ENCODE measurements at places on chromosomes 7 and 10.

GRCh38 chr10:71742301-71743088 is 22.9 kb upstream of the C10orf105 start:
- DNase-seq, result no peak

DNA sequence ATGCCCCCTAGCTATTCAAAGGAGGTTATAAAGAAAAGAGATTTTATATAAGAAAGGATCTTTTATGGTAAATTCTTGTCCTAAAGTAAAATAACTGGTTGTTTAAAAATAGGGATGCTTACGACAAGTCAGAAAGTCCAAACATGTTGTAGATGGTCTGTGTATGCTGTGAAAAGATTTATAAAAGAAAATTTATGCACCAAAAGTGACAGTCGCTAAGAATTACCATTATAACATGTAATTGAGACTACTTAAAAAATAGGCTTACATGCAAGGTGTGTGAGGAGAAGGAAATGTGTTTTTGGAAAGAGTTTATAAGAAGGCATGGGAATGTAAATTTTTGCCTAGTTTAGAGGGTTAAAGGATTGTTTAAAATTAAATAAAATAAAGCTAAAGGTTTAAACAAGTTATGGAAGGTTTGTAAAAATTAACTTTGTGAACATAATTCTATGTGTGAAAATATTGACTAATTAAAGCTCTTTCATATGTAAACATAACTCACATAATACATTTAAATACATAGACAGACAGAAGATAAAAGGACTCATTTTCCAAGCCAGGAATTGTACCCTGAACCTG is 118.5 kb downstream of the LYZL1 start:
- DNase-seq, result no peak

DNA sequence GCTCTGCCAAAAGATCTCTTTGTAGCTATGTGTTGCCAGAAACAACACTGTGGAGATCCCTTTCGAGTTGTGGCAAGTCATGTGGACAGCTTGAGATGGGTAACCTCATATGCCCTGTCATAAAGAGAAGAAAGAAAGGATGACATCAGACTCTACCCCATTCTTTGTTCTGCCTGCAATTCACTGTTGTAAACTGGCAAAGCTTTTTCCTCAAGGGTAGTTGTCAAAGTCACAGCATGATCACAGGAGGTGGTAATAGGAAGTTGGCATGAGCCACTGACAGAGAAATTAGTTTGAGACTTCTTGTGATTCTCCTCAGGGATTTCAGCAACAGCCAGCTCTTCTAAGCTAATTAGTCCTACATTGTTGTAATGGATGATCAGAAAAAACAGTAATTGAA is 19.4 kb upstream of the MINDY3 start:
- DNase-seq, result no peak

DNA sequence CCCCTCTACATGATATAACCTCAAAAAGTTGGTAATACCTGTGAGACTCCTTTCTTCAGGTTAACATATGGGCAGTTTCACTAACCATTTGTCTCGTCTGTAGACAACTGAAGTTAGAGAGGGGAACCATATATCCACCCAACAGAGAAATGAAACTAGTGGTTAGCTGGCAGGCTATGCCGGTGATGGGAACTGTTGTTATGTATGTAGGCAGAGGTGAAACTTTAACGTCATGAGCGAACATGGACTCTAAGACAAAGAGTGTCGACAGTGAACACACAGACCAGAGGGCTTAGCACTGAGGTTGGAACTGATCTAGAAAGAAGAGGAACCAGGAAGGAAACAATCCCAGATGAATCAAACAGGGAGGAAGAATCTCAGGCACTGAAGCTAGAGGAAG is 112.4 kb downstream of the ELMO1 start:
- no peak for DNase-seq

- DNase-seq, result no peak
Measured at GRCh38 chr7:120997882-120998474, 9.5 kb downstream of the CPED1 start.

DNA sequence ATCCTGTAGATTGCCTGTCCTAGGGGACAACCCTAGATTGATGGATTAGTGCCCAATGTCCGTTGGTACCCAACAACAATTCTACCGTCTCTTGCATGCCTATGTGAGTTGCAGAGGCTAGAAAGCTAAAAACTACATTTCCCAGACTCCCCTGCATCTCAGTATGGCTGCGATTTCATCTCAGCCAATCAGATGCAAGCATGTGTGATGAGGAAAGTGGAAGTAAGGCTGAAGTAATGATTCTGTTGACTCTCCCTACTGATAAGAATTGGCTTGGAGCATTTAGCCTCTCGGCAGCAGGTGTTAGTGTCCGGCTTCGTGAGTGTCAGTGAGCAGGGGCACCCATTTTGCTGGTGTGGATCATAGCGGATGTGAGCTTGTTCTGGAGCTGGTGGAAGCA is 171.9 kb downstream of the FGFR2 start:
- no peak for DNase-seq

- no peak for DNase-seq
Measured at GRCh38 chr7:127635659-127636285, 16.2 kb upstream of the SND1 start.

DNA sequence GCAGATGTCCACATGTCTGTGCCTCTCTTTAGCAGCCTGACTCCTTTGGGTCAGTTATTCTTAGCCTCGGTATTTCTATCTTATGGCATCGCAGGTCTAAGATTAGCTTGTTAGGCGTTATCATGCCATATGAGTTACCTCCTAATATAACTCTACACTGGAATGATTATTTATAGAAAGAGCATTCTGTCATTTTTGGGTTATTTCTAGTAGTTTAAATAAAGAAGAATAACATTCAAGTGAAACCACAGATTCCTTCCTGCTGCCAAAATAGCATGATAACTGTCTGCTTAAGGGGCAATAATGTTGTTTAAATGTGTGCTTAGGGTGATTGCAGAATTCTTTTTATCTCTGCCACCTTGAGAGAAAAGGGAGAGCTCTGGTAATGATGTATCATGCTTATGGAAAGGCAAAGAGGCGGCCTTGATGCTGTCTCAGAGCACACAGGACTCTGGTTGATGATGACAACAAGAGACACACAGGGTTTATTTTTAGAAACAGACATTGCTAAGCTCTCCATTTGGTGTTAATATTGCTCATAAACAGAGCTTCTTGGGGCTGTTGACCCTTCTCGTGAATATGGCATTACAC is 10.4 kb downstream of the HDAC9 start:
- DNase-seq, result no peak

- no peak for DNase-seq
Measured at GRCh38 chr7:23788843-23789242, 78.8 kb downstream of the STK31 start.

GRCh38 chr7:36071605-36072004 is 81.4 kb upstream of the EEPD1 start:
- no peak for DNase-seq

DNA sequence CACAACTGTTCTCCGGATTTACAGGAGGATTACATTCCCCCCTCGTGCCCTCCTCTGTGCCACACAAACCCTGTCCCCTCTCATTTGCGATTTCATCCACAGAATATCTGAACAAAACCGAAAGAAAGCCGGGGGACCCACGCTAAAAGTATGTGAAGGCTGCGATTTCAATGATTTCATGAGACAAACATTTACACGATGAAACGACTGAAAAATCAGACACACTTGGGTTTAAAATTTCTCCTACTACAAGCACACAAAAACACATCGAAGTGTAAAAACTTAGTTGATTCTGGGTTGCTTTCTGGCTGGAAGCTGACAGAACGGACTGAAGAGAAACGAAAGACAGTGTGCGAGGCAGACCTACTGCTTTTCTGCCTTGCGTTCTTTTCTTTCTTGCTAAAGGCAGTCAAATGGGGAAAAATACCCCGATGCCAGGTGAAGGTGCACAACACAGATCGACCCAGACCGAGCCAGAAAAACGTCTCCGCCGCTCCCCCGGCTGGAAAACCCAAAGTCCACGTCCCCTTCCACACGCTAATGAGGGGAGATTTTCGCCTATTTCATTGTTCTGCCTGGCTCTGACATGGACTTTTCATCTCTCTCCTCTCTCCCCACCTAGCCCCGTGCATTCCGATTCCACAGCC is 1.2 kb downstream of the HIPK2 start:
- DNase-seq, result no peak

- no peak for DNase-seq
Measured at GRCh38 chr10:44960482-44961229, 1.1 kb downstream of the RASSF4 start.

GRCh38 chr7:155380976-155381851 is 76.7 kb upstream of the EN2 start:
- no peak for DNase-seq

DNA sequence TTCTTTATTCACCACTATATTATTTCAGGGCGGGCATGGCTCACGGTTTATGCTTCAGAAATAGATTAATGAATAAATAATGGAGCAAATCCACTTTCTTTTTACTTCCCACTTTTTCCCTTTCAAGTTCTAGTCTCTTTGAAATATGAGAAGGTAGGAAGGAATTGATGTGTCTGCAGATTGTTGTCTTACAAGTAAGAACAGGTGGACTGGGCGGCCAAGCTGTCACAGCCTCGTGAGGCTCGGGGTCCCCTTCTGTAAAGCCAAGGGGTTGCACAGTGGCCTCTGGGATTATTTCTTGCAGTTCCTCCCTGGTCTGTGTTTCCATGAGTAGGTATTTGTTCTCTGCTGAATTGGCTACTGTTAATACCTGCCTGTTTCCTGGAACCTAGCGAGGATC is 11.2 kb downstream of the VWA2 start:
- DNase-seq, result no peak

DNA sequence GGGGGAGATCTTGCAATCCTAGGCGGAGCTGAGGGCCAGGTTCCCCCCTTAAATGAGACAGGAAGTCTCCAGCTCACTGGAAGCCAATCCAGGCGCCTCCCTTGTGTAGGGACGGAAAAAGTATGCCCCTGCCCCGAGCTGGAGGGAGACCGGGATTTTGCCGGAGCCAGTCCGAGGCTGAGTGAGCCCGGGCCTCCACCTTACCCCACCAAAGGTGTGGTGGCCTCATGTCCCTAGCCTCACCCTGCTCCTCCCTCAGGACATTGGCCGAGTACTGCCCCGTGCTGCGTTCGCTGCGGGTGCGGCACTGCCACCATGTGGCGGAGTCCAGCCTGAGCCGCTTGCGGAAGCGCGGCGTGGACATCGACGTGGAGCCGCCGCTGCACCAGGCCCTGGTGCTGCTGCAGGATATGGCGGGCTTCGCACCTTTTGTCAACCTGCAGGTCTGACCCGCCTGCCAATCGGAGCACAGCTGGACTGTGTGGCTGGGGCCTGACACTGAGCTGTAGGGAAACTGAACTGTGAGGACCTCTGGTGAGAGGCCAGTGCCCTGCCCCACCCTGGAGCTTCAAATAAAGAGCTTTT is 2.0 kb downstream of the FBXL15 start:
- DNase-seq, result no peak

- DNase-seq, result no peak
Measured at GRCh38 chr10:12045596-12045995, 3.0 kb upstream of the UPF2 start.

DNA sequence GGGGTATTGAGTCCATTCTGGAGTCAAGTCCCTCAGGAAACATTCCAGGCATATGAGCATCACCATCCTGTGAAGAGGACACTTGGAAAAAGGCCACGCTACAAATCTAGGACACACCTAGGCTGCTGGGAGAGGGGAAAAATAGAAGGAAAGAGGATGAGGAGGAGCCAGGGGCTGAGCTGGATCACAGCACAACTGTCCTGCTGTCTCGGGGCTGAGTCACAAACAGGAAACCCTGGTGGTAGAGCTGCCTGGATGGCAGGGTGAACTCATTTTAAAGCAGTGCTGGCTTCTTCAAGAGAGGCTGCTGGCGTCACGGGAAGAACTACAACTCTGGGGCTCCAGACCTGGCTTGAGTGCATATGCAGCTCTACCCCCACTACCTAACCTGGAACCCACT is 151.5 kb downstream of the RNF216 start:
- DNase-seq, result no peak

DNA sequence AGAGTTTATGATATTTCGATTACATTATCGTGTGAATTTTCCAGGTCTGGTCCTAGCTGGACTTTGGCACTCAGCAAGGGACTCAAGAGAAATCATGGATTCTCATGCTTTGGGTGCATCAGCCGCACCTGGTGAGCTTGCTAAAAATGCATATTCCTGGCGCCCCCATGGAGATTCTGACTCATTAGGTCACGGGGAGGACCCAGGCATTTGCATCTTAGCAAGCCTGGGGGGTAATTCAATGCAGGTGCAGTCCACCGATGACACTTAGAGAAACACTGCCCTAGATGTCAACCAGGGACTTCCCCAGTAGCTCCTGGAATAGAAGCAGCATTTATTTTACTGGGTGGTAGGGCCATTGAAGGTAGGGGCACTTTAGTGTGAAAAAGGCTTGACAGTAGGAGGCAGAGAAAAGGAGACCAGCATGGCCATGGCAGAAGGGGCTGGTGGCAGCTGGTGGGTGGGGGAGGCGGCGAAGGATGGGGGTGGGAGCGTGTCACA is 29.9 kb upstream of the PDCD4 start:
- DNase-seq, result no peak

DNA sequence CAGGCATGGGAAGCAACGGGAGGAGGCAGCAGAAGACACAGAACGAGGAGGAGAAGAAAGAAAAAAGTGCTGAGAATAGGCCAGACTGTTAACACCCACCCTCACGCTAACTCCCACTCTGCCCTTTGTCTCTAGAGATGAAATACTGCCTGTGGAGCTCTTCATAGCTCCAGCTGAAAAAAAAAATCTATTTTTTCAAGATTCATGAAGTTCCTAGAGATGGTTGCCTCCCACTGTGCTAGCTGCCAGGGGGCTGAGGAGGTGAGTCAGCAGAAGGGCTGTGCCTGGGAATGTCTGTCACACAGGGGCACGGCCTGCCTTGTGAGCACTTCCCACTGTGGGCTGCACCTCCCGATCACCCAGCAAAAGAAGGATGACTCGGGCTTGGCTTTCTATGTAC is 144.5 kb downstream of the RNF216 start:
- DNase-seq, result no peak

- no peak for DNase-seq
Measured at GRCh38 chr7:111137296-111138192, 46.6 kb downstream of the LRRN3 start.

- DNase-seq, result no peak
Measured at GRCh38 chr10:71868192-71868697, 17.2 kb upstream of the PSAP start.

DNA sequence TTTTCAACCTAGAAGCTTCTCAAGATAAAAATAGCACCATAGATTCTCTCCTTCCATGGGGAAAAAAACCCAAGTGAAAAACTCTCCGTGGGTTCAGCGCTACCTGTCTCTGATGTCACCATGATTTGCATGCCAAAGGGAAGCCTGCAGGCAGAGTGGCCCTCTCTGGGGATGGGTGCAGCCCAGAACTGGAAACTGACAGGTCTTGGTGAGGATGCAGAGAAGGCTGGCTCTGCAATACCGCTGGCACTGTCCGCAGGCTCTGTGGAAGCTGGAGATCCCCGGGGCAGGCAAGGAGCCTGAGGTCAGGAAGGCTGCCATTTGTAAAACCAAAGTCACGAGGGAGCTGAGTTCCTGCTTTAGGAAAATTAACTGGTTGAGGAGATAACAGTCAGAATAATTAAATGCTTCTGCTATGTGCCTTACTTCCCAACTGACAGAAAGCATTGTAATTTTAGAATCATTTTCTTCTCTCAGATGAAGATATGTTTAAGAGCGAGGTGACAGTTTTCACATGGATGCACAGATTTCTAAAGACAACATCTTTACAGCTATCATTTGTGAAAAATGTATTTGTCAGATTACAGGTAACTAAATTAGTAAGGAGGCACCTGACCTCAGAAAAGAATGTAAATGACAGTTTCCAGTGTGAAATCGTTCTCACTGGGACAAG is 731.5 kb upstream of the FZD8 start:
- DNase-seq, result no peak

All from activated T-helper 1 cell treated with anti-CD3 and anti-CD28 coated beads, Interleukin-2, amount 50 U/mL, for 16 hours (primary cell).